ENCODE measurements at places on chromosomes 1 and 21. TPM values are rescaled to one million over a fixed set of nuclear protein-coding genes. Genes with fewer than 3 reads are reported as not detected.

GRCh38 chr1:20588634-20589225, at the start of gene CDA:
Gene CDA (plus strand): TSS chr1:20589097. CDS start chr1:20589130, 33 bp downstream.
- no peak for DNase-seq
- H3K27ac ChIP-seq, result no peak within 1 kb of the TSS
- peaks cover 3% of the 10 kb centered on the region for H3K4me1 ChIP-seq
- H3K36me3 ChIP-seq, result no peaks in the 10 kb centered on the region
- peaks cover 30% of the 10 kb centered on the region for H3K27me3 ChIP-seq

TTLL10 gene
- not detected for total RNA-seq

SLAMF6 gene
- not detected for total RNA-seq

DNA sequence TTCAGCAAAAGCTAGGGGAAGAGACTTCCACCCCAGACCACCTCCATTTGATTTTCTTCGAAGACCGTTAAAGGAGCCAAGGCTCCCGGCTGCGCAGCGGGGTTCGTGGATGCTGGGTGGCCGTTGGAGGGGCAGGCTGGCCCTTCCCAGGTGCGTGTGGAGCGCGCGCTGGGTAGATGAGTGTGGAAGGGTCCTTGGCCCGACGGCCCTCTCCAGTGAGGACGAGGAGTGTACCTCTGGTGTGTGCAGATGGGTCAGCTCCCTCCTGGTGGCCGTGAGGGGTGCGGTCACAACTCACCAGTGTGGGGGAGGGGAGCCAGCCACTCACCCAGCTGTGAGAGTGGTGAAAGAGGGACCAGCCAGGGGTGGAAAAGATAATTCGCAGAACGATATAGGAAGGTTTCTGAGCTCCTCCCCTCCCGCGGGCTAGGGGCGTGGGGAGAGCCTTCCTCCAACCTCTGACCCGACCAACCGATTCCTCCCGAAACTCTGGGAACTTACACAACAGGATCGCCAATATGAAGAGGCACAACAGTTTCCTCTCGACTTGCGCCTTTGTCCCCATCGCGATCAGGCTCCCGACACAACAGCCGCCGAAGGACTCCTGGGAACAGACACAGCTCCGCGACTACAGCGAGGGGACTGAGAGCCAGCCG, at the start of gene F11R:
Gene F11R, minus strand, starts transcription at position 644 of the 656 bp plus-strand sequence. Its CDS starts 79 bp downstream, at position 565.
- no peaks in the 10 kb centered on the region for H3K36me3 ChIP-seq
- H3K27ac ChIP-seq, result no peak within 1 kb of the TSS

AUNIP gene
- total RNA-seq, result 1.2 TPM

Measured in chondrocyte (in vitro differentiated cells).